ENCODE measurements at places on chromosomes 12 and 14.

DNA sequence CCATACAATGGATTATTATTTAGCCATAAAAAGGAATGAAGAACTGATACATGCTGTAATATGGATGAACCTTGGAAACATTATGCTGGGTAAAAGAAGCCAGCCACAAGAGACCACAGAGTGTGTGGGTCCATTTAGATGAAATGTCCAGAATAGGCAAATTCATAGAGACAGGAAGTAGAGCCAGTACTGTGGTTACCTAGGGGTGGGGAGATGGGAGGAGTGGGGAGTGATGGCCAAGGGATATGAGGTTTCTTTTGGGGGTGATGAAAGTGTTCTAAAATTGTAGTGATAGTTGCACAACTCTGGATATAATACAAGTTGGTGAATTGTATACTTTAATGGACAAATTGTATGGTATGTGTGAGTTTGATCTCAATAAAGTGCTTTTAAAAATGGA, 18.6 kb downstream of the JDP2 start:
- no peak for DNase-seq

DNA sequence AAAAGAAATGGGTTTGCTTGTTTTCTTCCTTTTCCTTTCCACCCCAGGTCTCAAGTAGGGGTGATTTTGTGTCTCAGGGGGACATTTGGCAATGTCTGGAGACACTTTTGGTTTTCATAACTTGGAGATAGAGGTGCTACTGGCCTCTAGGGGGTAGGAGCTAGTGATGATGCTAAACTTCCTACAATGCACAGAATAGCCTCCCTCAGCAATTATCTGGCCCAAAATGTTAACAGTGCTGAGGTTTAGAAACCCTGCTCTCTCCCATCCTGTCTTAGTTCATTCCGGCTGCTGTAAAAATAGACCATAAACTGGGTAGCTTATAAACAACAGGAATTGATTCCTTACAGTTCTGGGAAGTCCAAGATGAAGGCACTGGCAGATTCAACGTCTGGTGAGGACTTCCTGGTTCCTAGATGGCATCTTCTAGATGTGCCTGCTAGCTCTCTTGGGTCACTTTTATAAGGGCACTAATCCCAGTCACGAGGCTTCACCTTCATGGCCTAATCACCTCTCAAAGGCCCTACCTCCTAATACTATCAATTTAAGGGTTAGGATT, 7.4 kb upstream of the GAS2L3 start:
- DNase-seq = no peak

DNA sequence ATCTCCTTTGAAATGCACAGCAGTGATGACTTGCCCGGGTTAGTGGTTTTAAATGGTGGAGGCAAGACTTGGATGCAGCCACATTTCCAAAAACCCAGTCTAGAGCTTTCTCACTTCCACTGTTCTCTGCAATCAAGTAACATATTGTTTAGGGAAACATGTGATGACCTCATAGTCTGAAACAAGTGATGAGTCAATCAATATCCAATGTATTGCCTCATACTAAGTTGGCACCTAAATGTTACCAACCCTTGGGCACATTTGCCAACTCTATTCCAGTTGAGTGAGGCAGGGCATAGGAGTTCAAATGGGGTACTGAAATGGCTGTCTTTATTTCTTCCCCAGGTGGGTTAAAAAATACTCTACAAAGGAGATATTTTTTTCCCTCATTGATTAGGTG, 1105.4 kb downstream of the VRK1 start:
- DNase-seq = no peak

GRCh38 chr14:101101456-101102056, 198.0 kb upstream of the RTL1 start:
- DNase-seq = peak; percentile 60

DNA sequence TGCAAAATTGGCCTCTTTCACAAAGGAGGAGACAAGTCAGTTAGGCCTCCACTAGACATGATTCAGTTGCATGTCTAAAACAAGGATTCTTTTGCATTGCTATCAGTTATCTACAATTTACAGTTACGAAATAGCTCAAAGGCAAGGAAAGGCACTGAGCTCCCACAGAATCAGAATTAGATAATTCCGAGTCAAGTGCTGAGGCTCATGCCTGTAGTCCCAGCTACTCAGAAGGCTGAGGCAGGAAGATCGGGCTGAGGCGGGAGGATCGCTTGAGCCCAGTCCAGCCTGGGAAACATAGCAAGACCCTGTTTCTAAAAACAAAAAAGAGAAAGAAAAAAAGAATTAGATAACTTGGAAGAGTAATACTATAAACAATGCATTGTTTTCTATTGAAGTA, 12.3 kb upstream of the RTRAF start:
- DNase-seq = no peak

DNA sequence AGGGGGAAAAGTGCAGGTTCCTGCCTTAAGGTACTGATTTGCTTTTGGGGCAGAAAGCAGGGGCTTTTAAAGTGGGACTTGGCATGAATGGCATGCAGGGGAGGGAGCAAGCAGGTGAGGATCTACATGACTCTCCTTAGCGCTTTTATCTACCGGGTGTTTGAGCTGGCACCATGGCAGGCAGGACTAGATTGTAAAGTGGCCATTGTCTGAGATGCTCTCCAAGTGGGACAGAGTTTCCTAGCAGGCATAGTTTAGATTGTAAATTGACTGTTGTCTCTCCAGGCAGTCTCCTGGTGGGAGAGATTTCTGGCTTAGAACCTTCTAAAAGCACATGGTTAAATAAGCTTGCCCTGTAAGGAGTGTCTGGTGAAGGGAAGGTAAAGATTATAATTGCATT, 5.3 kb upstream of the DICER1 start:
- DNase-seq = no peak

DNA sequence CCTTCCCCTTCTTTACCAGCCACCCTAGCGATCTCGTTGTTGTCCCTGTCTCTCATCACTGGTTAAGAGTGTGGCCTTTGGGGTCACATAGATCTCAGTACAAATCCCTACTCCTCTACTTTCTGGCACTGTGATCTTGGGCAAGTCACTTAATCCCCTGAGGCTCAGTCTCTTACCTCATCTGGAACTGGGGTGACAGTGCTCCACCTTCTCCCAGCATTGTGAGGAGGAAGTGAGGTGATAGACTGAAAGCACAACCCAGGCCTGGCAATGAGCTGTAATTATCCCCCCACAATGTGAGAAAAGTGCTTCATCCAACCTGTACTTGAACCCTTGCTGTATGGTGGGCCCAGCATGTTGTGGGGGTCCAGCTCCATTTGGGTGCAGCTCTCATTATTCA, 48.0 kb downstream of the IRAK3 start:
- DNase-seq = no peak
